ENCODE measurements at places on chromosomes 1 and 21.

DNA sequence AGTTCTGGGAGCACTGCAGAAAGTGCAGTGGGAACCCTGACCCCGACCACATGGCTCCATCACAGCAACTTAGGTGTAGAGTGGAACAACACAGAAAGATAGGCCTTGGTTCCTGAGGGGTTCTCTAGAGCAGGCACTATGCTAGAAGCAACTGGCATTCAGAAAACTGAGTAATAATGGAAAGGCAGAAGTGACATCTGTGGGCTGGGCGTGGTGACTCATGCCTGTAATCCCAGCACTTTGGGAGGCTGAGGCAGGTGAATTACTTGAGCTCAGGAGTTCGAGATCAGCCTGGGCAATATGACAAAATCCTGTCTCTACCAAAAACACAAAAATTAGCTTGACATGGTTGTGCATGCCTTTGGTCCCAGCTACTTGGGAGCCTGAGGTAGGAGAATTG lies 5.3 kb downstream of the MRPS15 start:
- DNase-seq = no peak

- DNase-seq = no peak
Measured at GRCh38 chr1:30418061-30418938, 305.1 kb downstream of the MATN1 start.

DNA sequence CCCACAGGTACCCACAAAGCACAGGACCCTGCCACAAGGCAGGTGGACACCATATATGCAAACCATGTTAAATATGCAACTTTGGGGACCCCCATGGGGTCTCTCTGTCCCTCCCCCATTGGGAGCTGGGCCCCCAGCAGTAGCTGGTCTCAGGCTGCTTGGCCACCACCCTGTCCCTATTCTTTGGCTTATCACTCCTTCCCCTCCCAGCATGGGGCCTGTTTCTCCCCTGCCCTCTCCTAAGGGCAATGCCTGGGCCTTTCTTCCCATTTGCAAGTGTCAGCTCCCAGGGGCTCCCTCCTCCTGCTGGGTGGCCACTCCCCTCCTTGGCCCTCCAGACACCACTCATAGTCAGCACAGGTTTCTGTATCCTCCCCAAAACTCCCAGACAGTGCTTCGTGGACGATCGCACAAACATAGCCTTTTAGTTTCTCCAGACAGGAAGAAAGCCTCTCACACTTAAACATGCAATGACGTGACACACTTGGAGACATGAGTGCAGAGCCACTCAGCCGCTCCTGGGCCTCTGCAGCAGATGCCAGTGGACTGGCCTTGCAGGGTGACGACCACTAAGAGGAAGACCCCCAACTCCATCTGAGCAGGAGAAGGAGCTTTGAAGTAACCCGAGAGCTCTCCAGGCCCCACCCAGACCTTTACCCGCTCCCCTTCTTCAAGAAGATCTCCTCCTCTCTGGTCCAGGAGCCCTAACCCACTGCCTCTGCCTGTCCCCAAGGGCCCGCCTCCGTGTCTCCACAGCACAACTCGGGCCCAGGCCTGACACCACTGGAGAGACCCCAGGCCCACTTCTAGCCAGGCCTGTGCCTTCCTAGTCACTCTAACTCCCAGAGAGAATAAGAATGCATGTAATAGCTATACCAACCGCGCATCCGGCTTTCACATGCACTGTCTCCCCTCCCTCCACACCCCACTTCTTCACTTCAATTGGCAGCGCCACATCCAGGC lies 22.9 kb downstream of the CITED4 start:
- no peak for DNase-seq

- DNase-seq = no peak
Measured at GRCh38 chr1:99218572-99218971, 45.7 kb upstream of the PLPPR4 start.

DNA sequence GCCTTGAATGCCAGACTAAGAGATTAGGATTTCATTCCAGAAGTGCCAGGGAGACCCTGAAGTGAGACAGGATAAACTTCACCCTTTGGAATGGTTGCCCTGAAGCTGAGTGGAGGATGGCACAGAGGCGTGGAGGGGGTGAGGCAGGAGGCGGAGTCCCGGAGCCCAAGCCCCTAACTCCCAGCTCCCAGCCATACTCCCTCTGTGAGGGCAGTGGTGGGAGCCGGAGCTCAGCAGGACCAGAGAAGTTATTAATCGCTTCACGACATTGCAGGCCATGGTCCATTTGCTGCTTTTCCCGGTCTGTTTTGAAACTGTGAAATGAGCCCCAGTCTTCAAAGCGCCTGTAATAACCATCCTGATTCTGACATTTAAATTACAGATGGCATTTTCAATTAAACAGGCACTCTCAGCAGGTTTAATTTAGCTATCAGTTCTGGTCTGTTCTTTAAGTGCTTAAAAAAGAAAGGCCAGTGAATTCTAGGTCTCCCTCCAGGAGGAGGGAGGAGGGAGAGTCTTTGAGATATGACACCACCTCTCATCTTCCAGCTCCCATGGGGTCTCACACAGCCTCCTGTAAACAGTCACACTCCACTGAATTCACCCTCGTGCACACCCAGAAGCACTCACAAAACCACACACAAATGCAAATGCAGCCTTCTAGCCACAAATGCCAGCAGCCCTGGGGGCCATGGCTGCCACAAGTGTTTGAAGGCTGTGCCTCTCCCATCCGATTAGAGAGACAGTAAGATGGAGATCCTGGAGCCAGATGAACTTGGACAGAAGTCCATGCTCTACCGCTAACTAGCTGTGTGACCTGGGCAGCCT lies 19.6 kb downstream of the FBXO2 start:
- DNase-seq = no peak
